ENCODE measurements at places on chromosomes 6 and 20.
A peak's percentile ranks its signal among the peaks of the same experiment; 100 is the strongest.

DNA sequence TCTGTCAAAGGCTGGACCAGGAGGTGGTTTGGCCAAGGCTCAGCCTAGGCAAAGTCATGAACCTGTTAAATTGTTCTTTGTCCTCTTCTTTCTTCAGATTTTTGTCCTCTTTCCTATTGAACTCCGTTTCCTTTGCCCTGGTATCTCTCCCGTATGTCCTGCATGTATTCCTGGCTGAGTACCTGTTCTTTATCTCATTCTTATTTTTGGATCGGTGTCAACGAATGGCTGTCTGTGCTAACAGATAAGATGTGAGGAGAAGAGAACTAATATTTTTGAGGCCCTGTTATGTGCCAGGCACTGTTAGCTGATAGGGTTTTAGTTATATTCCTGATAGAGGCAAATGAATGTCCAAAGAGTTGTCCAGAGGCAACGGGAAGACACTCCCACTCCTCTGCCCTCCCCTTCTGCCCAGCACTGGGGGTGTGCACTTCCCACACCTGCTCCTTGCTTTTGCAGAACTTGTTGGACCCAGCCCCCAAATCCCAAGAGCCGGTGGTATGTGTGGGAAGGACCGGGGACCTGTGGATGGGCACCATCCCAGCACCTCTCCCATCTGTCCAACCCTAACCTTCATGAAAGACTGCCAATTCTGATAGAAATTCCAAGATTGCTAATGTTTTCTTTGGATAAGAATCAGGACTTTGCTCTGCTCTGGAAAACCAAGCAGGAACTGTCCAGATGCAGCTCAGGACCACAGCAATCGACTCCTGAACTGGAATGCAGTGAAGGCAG, 20.6 kb downstream of the MMP24OS start:
- no peak for DNase-seq

GRCh38 chr6:134951494-134952263, 1.8 kb upstream of the ALDH8A1 start:
- no peak for DNase-seq

GRCh38 chr6:41967312-41968287, 26.0 kb upstream of the CCND3 start:
- DNase-seq: no peak

DNA sequence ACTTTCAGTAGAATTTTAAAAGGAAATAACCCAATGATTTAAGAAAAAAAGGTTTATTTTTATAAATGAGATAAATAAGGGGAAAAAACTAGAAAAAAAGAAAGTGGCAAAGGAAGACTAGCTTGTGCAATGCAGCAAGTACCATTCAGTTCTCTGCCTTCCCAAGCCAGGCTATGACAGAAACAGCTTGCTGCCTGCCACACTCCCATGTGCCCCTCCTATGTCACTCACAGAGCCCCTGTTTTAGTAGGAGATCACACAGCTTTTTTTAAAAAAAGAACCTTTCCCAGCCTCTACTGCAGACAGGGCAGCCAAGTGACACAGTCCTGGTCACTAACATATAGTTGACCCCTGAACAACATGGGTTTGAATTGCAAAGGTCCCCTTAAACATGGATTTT, 13.5 kb downstream of the TBC1D7 start:
- DNase-seq: no peak

GRCh38 chr6:38151580-38152500, 332.3 kb downstream of the ZFAND3 start:
- DNase-seq: no peak

DNA sequence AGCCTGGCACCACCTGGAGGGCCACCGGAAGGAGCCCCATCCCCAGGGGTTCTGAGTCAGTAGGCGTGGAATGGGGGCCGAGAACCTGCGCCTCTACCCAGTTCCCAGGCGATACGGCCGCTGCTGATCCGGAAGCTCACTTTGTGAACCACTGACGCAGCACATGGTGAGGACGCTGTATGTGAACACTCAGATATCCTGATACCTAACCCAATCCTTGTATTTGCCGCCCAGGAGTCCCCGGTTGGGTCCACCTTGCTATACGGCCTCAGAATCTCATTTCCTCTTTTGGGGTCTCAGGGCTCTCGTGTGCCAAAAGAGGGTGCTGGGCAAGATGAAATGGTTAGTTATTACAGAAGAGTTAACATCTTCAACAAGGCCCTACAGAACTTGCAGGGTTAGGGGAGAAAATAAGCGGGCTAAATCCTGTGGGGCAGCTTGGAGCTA, 604 bp upstream of the RAB5IF start:
- DNase-seq: peak; percentile 86

GRCh38 chr6:166079841-166080240, 87.8 kb downstream of the TBXT start:
- DNase-seq: no peak

DNA sequence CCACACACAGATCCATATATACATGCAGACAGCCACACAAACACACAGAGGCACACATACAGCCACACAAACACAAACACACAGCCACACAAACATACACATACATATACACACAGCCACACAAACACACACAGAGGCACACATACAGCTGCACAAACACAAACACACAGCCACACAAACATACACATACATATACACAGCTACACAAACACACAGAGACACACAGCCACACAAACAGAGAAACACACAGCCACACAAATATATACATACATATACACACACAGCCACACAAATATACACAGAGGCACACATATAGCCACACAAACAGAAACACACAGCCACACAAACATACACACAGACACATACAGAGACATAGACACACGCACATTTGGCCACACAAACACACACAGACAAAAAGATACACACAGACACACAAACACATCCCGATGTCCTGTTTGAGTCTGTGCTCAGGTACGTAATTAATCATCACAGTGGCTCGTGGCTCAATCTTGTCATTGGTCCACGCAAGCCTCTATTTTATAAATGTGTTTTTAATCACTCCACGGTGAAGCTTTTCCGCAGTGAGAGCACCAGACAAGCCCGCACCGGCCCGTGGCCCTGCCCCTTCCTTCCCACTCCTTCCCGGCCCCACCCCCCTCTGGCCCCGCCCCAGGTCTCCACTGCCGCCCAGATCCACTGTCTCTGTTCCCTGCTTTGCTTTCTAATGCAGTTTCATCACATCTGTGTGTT, 135.3 kb downstream of the CDH4 start:
- no peak for DNase-seq

- DNase-seq: no peak
These were observed 23.9 kb downstream of the MAP7 start for GRCh38 chr6:136526196-136526930.

DNA sequence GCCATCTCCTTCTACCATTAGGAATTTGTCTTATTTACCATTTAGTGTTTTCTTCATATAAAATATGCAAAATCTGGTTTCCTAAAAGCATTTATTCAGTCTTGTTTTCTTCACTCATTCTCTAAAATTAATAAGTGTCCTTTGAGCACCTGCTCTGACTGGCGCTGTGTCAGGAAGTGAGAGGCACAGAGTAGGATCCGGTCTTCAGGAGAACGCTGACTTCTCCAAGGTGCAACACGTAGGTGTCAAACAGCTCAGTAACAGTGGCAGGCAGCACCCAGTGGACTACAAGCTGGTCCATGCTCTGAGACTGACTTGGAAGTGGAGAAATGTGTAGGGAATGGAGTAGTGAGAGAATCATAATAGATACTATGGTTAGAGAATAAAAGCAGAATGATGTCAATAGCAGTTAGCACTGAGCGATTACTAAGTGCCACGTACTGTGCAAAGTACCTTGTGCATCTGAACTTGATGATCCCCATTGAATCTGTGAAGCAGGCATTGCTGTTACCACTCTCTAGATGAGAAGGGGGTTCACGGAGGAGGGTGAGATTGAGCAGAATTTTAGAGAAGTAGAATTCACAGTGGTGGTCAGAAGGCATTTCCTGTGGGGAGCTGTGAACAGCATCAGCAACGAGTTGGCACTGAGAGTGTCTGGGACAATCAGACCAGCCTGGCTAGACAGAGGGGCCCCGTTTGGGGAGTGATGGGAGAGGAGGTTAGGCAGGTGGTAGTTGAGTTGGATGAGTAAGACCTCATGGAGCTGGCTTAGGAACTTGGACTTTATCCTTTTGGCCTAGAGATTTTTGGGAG, 569.8 kb downstream of the QKI start:
- DNase-seq: no peak
